ENCODE measurements at places on chromosomes 6 and 20. TPM values are rescaled to one million over a fixed set of nuclear protein-coding genes. Genes with fewer than 3 reads are reported as not detected.

DNA sequence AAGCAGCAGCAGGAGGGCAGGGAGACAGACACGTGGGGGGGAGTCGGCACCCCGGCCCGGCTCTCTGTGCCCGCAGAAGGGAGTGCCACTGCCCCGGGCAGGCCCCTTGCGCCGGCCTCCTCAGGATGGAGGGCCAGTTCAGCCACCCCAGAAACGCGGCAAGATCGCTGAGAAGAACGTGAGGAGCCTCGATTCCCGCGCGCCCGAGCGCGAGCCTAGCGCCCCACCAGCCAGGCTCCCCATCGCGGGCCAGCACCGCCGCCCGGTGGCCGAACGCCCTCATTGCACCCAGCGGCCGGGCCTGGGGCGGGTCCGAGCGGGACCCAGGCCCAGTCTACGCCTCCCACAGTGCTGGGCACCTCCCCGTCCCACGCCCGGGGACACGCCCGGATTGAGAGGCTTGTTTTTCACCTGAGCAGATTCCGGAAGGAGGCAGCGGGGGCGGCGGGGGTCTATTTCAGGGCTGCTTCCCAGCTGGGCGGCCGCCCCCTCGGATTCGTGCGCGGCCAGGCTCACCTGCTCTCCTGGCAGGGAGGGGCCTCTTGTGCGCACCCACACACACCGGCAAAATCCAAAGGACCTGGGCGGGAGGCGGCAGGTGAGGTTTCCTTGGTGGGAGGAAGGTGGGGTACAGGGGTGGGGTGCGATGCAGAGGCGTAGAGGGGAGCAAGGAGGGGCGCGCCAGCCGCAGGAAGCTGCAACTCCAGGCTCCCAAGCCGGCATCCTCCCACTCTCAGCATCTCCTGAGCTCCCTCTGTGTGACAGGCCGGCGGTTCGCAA is 9.0 kb upstream of the GRM4 start:
- DNase-seq = peak; percentile 88

GRCh38 chr20:29740951-29741593 is 1516.4 kb upstream of the DEFB115 start:
- DNase-seq = peak; percentile 72

GRCh38 chr6:139882234-139882633 is 507.8 kb upstream of the CITED2 start:
- no peak for DNase-seq

GRCh38 chr20:63577317-63577894 is 3.4 kb upstream of the HELZ2 start:
- no peak for DNase-seq

DNA sequence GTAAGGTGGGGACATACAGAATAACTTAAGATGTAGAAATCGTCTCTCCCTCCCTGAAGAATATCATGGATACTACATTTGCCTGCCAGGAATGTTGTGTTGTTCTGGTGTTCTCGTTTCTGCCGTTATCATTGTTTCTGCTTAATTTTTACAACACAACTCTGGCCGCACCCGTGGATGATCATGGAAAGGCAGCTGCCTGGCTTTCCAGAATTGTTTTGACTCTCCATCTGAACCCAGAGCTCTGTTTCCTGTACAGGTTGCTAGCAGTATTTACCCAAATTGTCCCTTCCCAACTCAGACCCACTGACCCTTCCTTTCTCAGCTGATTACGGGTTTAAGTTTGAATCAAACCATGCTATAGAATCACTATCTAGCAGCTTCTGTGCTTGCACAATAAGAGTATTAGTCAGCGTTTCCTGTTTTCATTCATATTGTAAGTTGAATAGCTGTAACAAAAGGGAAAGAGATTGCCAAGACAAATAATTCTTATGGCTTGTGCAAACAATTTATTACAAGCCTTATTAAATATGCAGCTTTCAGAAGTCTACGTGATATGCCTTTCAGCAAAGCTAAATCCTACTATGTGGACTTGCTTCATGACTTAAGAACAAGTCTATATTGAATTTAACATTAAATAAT is 139.0 kb downstream of the MTHFD1L start:
- no peak for DNase-seq

DNA sequence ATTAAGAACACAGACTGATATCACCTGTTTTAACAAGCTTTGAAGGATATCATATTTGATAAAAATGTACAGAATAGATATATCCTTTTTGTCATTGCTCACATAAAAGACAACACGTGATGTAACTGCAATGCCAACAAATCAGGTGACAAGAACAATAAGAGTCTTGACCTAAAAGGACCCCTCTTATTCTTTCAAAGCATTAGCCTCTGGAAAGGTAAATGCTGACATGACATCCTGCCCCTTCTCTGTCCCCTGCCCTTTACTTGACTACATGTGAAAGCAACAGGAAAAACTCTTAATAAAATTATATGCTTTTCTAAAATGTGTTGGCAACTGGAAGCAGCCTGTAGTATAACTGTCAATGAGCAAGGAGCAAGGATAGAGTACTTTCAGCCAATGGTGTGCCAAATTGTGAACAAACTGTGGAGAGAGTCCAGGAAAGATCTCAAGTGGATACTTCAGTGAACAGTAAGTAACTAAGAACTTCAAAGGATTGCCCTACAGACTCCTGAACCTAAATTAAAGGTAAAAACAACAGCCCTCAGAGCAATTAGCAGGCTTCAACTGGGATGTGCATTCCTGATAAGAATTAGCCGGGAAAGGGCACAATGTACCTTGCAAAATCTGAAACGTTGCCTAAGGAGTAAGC is 16.3 kb downstream of the PTPRK start:
- no peak for DNase-seq

DNA sequence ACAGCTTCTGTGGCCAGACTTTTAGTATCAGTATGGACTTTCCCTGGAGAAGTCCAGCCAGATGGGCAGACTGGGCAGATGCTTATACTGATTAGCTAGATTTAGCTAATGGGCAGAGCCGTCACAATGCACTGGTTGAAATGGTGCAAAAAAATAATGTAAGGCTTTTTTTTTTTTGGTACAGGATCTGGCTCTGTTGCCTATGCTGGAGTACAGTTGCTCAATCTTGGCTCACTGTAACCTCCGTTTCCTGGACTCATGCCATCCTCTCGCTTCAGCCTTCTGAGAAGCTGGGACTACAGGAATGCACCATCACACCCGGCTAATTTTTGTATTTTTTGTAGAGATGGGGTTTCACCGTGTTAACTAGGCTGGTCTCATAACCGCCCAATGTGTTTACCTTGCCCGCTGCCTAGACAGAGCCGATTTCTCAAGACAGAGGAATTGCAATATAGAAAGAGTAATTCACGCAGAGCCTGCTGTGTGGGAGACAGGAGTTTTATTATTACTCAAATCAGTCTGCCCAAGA is 16.4 kb upstream of the KIFC1 start:
- DNase-seq = peak; percentile 82

- no peak for DNase-seq
Observed at GRCh38 chr6:162705736-162706135, 21.8 kb downstream of the PRKN start.

DNA sequence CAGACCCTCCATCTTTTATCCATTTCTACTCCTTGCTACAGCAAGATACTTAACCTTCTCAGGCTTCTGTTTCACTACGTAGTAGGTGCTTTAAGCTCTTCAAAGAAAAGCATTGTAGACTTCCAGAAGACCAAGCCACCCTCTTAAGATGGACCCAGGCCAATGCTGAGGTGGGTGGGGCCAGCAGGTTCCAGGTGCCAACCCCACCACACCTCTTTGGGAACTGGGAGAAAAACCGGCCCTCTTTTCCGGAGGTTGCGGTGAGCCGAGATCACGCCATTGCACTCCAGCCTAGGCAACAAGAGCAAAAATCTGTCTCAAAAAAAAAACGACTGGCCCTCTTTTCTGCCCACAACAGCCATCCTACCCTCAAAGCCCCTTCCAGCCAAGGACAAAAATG is 10.6 kb upstream of the HMGA1 start:
- no peak for DNase-seq

- no peak for DNase-seq
Observed at GRCh38 chr6:5510331-5511133, 249.2 kb downstream of the FARS2 start.

GRCh38 chr6:152316024-152316423 is 321.1 kb downstream of the SYNE1 start:
- DNase-seq = peak; percentile 86

DNA sequence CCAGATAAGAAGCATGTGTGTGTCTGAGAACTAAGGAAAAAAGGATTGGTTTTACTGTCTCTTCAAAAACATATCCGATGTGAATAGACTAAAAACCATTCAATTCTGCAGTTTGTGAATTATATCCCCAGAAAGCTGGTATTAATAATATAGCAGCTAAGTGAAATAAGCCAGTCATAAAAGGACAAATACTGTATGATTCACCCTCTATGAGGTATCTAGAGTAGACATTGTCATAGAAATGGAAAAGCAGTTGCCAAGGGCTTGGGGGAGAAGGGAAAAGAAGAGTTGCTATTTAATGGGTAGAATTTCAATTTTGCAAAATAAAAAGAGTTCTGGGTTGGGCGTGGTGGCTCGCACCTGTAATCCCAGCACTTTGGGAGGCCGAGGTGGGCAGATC is 137.5 kb downstream of the ATXN1 start:
- DNase-seq = no peak

DNA sequence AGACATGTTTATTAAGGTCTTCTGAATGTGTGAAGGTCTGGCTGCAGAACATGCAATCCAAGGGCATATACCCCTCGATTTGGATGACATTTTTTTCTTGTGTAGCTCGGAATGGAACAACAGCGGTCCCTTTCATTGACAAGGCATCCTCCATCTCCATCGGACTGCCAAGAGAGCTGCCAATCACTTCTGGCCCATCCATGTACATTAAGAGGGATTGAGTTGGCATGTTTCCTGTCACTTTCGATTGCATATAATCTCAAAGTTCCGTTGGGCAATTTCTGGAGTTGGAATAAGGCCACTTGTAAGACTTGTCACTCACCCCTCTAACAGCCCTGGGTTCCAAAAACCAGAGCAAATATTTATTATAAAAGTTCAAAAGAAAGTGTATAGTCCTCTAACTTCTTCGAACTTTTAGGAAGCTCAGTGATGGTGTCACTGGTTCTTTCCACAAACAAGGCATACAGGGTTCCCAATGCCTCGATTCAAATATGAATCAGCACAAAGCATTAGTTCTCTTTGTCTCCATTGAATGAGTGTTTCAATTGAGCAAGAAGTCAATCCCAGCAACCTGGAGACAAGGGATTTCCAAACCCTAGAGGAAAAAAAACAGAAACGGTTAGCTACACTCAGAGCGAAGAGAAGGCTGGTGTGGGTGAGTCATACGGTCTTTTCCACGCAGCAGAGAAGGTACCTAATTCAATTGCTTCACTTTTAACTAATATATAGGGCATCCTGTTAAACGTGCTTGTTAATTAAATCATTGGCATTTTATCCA is 10.9 kb downstream of the ZNF217 start:
- DNase-seq = peak; percentile 8

DNA sequence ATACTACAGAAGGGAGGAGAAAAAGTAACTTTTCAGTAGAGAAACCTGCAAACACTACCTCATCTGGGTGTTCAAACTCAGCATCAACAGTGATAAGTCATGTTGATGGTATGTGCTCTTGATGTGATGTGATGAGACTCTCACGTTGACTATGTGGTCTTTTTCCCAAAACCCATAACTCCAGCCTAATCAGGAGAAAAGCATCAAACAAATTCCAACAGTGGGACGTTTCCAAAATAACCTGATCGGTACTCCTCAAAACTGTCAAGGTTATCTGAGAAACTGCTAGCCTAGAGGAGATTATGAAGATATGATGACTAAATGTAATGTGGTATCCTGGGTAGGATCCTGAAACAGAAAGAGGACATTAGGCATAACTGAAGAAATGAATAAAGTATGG is 41.9 kb upstream of the TAB2 start:
- no peak for DNase-seq

DNA sequence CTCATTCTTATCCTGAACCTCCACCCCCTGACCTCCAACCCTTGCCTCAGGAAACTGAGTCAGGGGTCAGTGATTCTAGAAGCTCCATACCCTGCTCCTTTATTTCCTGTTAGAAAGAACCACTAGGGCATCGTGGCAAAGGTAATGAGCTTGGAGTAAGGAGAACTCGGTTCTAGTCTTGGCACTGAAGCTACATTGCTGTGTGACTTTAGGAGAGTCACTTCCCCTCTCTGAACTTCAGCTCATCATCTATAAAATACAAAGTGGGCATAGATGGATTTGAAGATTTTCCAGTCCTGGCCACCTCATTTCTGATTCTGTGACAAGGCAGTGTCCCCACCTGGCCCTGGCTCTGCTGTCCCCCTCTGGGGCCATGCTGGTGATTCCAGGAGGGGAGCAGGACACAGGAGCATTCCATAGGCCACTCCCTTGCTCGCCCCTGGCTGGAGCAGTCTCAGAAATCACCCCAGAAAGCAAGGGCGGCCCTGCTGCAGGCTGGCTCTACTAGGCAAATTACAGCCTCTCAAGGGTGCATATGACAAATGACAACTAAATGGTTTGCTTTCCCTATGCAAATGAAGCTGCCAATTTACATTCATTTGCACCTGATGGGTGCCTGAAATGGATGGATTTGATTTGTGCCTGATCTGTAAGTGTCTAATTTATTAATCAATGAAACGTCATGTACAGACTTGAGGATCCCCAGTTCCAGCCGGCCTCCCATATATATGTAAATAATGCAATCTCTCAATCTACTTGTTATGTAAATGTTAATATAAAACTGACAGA is 62.2 kb downstream of the LRFN2 start:
- no peak for DNase-seq

DNA sequence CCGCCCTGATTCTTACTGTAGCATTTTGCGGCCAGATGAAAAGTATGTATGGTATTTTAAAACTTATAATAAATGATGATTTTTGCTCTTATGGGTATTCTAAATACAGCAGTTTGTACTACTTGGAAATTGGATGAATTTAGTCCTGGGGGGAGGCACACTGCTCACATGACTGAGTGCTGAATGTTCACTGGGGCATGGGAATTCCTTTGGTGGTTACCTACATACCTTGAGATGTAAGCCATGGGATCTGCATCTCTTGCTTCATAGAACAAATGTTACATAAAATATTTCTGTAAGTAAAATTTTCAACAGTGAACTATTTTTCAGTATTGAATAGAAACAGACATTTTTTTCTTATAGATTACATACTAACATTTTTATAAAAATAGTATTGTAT is 71.1 kb downstream of the FIG4 start:
- no peak for DNase-seq

GRCh38 chr20:11305406-11305805 is 612.3 kb upstream of the BTBD3 start:
- no peak for DNase-seq

FKBP1C gene
- total RNA-seq = not detected

MAFB gene
- 34.7 TPM for total RNA-seq

PSMB9 gene
- total RNA-seq = 25.6 TPM

MMP24OS gene
- 40.4 TPM for total RNA-seq

PPP1R3G gene
- total RNA-seq = 2.8 TPM

NINL gene
- total RNA-seq = 7.4 TPM

RAD21L1 gene
- not detected for total RNA-seq

OLIG3 gene
- not detected for total RNA-seq

TMEM30A gene
- total RNA-seq = 113 TPM

HLA-E gene
- total RNA-seq = 304 TPM

All from posterior vena cava (tissue), 2 donors.